ENCODE measurements at places on chromosomes 11 and 22.

GRCh38 chr22:24230911-24231656 is 13.8 kb downstream of the GGT5 start:
- DNase-seq, result no peak

- DNase-seq, result no peak
Measured at GRCh38 chr11:71237853-71238252, 14.5 kb downstream of the SHANK2 start.

- no peak for DNase-seq
Measured at GRCh38 chr22:46604306-46604690, 15.9 kb upstream of the GRAMD4 start.

- DNase-seq, result peak; percentile 21
Measured at GRCh38 chr11:102007567-102008437, 39.4 kb upstream of the CFAP300 start.

- DNase-seq, result peak; percentile 78
Measured at GRCh38 chr11:69518081-69518950, 36.9 kb downstream of the LINC01488 start.

DNA sequence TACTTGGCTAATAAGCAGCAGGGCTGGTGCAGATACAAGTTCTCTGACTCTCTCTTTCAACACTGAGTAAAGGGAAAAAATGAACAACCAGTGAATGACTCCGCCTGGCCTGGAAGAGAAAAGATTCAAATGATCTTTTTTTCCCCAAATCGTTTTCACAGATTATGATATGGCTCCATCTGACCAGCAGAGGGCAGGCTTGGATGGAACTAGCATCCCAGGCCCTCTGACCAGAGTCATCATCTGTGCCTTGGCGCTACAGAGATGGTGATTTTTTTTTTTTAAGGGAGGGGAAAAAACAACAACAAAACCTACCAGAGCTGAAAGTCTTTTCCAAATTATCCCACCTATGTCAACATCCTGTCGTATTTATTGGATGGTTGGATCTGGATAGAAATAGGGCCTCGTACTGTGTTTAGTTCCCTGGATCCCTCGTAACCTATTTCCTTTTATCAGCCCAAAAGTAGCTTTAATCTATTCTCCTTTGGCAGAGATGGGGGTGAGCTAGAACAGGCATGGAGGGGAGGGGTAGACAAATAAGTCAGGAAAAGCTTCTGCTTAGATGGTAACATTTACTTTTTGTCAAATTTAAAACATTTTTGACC is 69.7 kb downstream of the PRSS23 start:
- DNase-seq, result peak; percentile 87

GRCh38 chr11:118672846-118673245 is 6.6 kb downstream of the TREH start:
- no peak for DNase-seq

- DNase-seq, result no peak
Measured at GRCh38 chr11:8250981-8251615, 12.6 kb downstream of the LMO1 start.

GRCh38 chr11:92954003-92954402 is 15.4 kb upstream of the MTNR1B start:
- DNase-seq, result no peak

- no peak for DNase-seq
Measured at GRCh38 chr11:102589047-102589459, 36.1 kb downstream of the MMP20 start.

- peak; percentile 77 for DNase-seq
Measured at GRCh38 chr11:8019314-8020243, 32.4 kb downstream of the EIF3F start.

DNA sequence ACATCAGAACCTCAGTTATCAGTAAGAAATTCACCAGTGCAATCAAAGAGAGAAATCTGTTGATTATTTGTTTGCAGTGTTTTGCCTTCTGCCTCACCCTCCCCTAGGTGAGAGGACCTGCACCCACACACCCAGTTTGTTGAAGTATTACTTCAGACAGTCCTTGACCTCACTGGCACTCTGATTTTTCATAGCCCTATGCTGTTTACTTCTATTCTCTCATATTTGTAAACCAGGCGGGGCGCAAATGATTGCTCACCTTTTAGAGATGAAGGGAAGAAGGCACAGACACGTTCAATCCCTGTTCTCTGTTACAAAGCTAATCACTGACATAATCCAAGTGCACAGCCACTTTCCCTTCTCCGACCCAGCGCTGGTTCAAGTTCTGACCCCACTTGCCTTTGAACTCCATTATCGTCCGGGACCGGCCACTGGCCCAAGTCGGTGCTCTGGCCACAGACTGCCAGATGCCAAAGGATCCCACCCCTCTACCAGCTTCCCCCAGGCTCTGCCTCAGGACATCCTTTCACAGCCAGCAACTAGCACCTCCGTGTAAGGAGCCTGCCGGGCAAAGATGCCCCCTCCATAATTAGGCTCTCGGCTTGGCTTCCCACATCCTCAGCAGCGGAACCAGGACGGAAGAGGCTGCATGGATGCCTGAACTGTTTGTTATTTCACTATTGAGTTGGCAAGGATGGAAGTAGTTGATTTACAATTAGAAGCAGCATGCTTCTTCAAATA is 1.7 kb downstream of the ETS1 start:
- DNase-seq, result no peak

DNA sequence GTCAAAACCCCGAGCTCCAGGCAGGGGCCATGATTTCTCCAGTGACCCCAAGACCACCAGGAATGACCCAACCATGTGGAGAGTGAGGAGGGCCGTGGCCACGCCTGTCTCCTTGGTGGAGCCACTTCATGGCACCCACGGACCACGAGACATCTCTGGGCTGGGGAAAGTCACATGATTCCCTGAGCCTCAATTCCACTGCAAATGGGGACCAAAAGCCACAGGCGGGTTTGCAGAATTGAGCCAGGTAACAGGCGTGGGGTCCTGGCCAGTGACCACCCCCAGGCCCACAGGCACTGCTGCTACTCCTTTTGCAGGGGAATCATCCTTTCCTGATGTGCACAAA is 178.9 kb downstream of the CTTN start:
- DNase-seq, result no peak

Measured in AG20443 (cell line).